ENCODE measurements at places on chromosomes 1 and 21.

DNA sequence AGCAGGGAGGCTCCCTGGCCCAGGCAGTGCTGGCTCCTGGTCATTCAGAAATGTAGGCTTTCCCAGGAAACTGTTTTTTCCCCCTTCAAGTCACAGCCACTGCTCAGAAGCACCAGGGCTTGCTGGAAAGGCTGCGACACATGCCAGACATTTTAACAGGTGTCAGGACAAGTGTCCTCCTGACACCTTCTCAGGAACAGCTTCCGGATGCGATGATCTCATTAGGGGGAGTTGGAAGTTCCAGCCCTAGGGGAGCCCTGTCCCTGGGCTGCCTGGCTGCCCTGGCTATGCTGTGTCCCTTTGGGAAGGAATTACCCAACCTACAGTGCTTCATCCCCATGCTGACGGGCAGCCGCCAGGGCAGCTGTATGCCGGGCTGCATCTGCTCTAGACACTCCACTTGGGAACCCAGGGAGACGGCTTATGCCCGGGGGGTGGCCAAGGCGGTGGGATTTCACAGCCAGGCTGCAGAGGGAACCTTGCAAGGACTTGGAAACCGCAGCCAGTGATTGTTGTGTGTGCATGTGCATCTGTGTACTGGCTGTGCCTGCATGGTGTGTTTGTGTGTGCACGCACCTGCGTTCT, 41.8 kb downstream of the AJAP1 start:
- DNase-seq = no peak

DNA sequence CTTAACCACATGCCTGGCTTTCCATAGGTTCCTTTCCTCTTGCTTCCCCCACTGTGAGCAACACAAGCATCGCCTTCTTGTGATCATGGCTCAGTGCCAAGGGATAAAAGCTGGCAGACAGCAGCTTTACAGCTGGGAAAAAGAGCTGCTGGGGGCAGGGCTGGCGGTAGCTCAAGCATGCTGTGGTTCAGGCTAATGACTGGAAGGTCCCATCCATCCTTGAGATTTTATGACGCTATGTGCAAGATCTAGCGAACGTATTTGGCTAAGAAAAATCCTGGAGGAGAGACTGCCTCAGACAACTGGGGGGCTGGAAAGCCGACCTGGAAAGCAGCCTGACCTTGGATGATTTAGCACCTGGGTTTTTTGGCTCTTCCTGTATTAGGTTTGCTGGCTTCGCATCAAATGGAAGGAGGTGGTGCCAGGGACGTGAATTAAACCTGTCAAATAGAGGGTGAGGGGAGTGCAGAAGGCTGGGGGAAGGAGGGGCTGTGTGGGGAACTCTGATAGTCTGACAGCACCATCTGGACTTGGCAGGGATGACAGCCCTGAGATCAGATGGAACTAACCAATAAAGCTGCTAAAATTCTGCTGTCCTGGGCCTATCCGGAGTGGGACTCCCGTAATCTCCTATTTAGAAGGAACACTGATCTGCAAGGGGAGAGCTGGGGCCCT, 34.8 kb downstream of the ZMYND12 start:
- no peak for DNase-seq

GRCh38 chr1:240843798-240844197, 231.8 kb upstream of the GREM2 start:
- no peak for DNase-seq

DNA sequence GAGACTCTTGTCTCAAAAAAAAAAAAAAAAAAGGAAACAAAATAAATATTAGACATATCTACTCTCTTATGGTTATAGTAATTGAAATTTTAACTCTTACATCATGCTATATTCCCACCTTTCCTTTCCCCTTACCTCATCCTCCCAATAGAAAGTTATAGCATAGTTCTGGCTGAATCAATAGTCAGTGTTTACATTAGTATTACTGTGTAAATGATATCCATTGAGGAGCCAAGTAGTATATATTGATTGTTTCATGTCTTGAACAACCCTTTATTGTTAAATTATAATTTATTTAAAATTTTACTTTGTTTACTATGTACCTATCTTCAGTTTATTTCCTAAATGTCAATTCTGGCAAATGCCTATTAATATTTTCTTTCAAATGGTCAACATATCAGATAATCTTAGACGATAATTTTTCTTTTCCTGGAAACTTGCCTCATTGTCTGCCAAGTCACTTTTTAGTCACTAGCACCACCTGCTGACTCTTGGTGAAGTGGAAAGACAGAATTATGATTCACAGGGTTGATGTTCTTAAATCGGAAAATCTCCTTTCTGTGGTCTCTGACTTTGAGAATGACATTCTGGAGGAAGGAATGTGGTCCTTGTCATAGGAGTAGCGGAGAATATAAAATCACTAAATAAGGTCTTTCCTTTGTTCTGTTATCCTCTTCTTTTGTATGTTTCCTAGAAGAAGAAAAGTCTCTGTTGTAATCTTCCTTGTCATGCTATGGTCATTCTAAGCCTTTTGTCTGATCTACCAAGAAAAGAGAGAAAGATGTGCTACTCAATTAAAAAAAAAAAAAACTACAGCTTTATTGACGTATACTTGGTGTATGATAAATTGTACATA, 8.6 kb downstream of the HJV start:
- DNase-seq = no peak
